ENCODE measurements at places on chromosomes 3 and 15. TPM values are rescaled to one million over a fixed set of nuclear protein-coding genes. Genes with fewer than 3 reads are reported as not detected.

- ATAC-seq, result no peak
Observed at GRCh38 chr3:143896486-143896885, 48.2 kb upstream of the SLC9A9 start.

GRCh38 chr3:142459929-142460328 lies 12.1 kb upstream of the XRN1 start:
- ATAC-seq, result no peak

GRCh38 chr3:193940526-193940925 lies 195.4 kb upstream of the HES1 start:
- ATAC-seq, result no peak

DNA sequence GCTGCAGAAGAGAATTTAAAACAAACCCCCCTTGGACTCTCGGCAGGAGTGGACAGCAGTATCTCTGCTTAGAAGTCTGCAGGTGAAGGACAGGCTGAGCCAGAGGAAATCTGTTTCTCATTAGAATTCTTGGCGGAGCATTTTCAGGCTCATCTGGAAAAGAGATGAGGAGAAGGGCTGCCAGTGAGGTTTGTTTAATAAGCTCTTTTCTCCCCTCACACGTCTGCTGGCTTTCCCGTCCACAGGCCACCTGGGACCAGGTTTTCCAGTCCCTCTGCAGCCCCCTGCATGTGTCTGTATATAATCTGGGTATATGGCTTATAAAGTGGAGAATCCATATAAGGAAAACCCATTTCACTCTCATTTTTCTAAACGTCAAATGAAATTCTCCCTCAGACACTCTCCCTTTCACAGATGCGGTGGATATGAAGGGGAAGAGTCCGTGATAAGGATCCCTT lies 155.4 kb upstream of the TPM1 start:
- no peak for ATAC-seq

DNA sequence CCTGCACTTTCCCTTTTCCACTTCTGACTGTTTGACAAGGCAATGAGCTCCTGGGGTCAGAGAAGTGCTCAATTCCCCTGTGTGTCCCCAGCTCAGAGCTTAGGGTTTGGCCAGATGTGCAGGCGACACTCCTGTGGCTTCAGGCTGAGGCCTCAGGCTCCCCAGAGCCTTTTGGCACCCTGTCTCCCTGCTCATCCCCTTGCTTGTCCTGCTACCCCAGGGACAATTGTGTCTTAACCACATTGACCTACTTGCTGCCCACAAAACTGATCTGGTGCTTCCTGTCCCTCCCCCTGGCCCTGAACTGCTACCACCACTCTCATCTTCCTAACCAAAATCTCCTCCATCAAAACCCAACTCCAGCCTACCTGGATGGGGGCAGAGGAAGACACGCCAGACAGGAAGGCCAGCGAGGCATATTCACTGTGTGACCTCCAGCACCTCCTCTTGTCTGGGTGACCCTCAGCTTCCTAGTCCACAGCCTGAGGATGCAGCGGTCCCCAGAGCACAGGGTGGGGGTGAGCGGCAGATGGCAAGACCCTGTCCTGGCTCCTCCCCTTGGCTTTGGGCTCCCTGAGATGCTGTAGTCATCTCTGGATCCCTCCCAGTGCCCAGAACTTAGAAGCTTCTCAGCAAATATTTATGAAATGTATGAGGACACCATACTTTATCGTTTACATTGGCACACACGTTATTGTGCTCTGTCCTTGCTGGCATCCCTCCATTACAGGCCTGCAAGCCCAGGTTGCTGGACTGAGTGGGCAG lies 98.9 kb upstream of the SLC6A6 start:
- peak; percentile 69 for ATAC-seq

DNA sequence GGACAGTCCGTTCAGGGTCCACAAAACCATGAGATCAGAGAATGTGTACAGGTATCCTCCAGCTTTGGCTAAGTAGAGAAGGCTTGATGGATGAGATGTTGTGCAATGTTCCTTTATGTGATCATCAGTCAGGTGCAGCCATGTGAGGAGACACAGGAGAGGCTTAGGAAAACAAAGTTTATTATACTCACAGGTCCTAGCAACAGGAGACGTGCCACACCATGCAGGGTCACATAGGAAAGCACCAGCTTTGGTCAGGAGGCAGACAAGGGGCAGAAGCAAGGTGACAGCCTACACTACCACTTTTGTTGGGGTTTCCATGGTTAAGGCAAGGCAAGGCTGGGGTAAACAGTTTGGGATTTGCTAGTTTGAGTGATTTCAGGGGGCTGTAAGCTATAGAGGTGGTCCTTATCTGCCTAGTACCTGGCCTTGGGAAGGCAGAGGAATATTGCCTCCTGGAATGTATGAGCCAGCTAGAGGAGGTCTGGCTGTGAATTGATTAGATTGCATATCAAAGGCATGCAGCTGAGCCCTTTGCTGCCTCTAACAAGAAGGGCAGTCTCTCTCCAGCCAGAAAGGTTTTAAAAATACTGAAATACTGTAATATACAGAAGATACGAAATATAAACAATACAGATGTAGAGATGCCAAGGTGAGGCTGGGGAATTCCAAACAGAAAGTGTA lies 248.6 kb downstream of the RYR3 start:
- no peak for ATAC-seq

DNA sequence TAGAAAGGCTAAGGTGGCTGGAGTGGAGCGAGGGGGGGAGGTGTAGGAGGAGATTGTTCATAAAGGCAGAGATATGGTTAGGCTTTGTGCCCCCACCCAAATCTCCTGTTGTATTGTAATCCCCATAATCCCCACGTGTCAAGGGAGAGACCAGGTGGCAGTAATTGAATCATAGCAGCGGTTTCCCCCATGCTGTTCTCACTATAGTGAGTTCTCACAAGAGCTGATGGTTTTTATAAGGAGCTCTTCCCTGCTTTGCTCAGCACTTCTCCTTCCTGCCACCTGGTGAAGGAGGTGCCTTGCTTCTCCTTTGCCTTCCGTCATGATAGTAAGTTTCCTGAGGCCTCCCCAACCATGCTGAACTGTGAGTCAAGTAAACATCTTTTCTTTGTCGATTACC lies 64.7 kb upstream of the CFAP161 start:
- no peak for ATAC-seq

Gene ZNF860
- total RNA-seq, result 0.91 TPM

Gene SUMF1
- 7.6 TPM for total RNA-seq

Gene BTBD1
- total RNA-seq, result 46.1 TPM

Gene ADGRG7
- total RNA-seq, result not detected

Gene PHLDB2
- total RNA-seq, result 2.9 TPM

Gene SLCO2A1
- not detected for total RNA-seq

Gene CEMIP
- 0.05 TPM for total RNA-seq

Gene BNC1
- total RNA-seq, result not detected

Measured in activated T-helper 17 cell treated with anti-CD3 and anti-CD28 coated beads, Interleukin-2, amount 50 U/mL, for 72 hours (primary cell).